LHCN-M2 (cell line): ENCODE measurements at places on chromosomes 4 and X. TPM values are rescaled to one million over a fixed set of nuclear protein-coding genes. Genes with fewer than 3 reads are reported as not detected.
A peak's percentile ranks its signal among the peaks of the same experiment; 100 is the strongest.

- no peak for DNase-seq
Observed at GRCh38 chrX:40076750-40077575, 20.8 kb downstream of the BCOR start.

GRCh38 chr4:165874072-165874790 is 1.2 kb downstream of the TLL1 start:
- no peak for DNase-seq

- no peak for DNase-seq
Observed at GRCh38 chr4:121875652-121876051, 5.4 kb upstream of the BBS7 start.

GRCh38 chr4:164888096-164888715 is 11.2 kb downstream of the APELA start:
- no peak for DNase-seq

Gene IL1RAPL1
- 0.51 and 1.1 TPM in 2 replicates for total RNA-seq

- no peak for DNase-seq
Observed at GRCh38 chr4:182089326-182089725, 153.9 kb upstream of the TENM3 start.

- no peak for DNase-seq
Observed at GRCh38 chr4:74166135-74166534, 8.2 kb downstream of the MTHFD2L start.

DNA sequence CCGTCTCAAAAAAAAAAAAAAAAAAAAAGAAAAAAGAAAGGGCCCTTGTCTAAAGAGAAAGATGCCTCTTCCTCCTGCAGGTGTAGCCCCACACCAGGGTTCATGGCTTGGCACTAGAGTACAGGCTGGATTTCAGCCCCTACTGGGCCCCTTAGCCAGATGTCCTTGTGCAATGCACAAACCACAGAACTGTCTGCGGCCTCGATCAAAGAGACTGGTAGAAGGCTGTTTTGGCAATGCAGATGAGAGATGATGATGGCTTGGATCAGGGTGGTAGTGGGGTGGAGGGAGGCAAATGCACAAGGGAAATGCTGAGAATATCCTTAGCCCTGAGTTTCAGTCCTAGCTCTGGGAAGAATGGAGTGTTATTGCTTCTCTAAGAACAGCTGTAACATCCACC is 26.5 kb upstream of the TSR2 start:
- DNase-seq = no peak

- no peak for DNase-seq
Observed at GRCh38 chr4:88225232-88226105, 58.9 kb downstream of the PPM1K start.

DNA sequence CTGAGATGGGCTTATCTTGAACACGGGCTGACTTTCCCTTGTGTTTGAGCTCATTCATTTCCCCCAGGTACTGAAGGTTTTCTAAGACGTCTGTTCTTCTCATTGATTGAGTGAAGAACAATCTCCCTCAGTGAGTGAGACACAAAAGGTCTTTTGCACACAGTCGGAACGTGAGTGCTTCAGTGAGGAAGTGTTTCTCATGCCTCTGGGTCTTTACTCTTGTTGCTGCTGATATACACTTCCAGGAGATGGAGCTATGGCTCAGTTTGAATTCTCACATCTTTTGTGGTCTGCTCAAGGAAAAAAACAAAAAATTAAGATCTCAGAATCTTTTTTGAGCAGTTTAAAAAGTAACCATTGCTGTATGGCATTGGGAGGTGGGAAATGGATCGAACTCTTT is 981.9 kb upstream of the TENM3 start:
- DNase-seq = no peak

DNA sequence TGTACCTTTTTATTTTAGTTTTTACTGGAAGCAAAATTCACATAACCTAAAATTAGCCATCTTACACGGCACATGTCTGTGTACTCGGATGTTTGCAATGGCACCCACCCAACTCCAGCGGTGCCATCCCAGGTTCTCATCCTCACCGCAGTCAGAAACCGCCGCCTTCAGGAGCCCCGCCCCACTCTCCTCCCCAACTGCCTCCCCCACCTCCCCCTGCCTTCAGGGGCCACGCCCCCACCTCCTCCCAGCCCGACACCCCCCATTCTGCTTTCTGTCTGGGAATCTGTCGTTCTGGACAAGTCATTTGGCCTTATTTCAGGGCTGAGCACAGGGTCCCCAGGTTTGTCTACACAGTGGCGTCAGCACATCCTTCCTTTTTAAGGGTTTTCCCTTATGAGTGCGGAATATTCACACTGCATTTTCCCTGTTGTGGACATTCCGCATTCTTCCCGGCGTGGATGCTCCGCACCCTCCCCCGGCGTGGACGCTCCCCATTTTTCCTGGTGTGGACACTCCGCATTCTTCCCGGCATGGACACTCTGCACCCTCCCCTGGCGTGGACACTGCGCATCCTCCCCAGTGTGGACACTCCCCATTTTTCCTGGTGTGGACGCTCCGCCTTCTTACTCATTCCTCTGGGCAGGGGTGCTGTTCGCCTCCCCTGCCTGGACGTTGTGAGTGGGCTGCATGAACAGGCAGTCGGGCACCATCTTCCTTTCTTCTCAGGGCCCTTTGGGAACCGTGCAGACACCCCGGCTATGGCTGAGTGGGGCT is 135.4 kb upstream of the NKX1-1 start:
- no peak for DNase-seq

DNA sequence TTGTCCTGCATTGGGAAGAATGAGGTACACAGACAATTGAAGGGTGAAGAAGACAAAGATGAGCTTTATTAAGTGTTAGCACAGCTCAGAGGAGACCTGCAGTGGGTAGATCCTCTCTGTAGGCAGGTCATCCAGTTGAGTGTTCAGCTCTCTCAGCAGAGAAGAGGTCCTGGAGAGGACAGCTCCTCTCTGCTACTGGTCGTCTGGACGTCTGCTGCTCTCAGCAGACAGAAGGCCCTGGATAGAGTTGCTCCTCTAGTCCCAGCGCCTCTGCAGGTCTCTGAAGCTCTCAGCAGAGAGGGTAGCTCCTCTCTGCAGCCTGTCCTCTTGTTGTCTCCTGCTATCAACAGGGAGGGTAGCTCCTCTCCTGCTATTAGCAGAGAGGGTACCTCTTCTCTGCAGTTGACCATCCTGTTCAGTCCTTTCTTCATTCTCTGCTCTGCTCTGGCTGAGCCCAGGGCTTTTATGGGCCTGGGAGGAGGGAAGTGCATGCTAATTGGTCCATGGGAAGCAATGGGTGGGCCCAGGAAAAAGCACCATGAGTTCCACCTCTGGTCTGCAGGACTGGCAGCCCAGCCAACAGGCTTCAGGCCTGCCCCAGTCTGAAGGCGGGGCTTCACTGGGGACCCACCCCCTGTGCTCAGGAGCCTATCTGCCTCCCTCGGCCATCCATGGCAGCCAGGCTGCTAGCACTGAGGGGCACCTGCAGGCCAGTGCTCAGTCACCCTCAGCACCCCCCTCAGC is 54.1 kb upstream of the IBSP start:
- no peak for DNase-seq

GRCh38 chrX:68420559-68420958 is 12.7 kb downstream of the OPHN1 start:
- no peak for DNase-seq

GRCh38 chr4:157527954-157528353 is 307.4 kb downstream of the GRIA2 start:
- DNase-seq = no peak

DNA sequence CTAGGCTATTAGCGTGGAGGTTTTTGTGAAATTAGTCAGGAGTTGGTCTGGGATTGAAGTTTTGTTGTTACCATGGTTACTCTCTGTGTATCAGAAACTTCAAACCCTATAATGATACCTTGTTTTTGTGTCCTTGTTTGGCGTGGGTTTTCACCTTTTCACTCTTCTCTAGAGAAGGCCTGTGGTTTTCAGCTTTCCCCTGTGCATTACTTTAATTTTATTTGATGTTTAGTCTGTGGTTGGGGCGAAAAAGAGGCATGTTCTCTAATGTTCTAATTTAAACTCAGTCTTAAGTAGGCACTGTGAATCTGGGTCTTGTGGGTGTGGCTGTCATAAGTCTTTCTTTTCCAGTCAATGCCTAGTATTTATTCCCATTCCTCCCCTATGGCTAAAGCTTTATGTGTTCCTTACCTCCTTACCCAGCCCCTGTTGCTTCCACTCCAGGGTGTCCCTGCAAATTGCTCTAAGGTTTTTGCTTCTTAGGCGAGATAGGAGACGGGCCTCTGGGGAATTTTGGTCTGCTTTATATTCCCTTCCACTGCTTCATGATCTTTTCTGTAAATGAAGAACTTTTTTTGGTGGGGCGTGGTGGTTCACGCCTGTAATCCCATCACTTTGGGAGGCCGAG is 326.3 kb upstream of the ZCCHC13 start:
- no peak for DNase-seq

GRCh38 chr4:111018216-111018615 is 395.3 kb upstream of the PITX2 start:
- DNase-seq = peak; percentile 75

GRCh38 chr4:26692014-26692726 is 108.3 kb downstream of the TBC1D19 start:
- DNase-seq = no peak

DNA sequence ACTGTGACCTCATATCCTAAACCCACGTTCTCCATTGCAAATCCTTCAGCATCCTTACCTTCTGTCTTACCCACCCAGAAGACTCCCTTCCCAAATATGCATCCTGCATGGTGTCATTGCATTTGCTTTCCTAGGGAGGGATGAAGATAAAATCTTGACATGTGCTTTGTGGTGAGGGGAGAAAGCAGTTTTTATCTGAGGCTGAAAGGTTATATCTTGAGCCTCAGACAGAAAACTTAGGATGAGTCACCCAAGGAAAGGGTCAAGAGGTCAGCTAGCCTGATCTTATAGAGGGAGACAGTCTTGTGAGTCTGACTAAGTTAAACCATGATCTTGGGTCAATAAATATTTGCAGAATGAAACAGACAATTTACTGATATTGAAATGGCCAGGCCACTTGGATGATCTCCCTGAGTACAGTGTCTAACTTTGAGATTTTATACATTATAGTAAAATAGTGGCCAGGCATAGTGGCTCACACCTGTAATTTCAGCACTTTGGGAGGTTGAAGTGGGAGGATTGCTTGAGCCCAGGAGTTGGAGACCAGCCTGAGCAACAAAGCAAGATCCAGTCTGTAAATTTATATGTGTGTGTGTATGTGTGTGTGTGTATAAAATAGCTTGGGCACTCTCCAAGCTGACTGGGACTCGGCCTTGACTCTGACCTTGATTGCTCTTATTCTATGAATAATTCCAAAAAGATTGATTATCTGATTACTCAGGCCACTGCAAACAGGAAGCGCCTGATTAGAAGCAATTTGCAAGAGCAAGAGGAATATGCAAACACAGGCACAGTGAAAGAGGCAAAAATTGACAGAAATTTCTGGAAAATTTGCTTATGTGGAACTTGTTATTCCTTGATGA is 15.4 kb upstream of the FAM9C start:
- peak; percentile 82 for DNase-seq

GRCh38 chr4:123452616-123453015 is 56.0 kb downstream of the SPRY1 start:
- peak; percentile 94 for DNase-seq

GRCh38 chrX:54920610-54921426 is at the start of gene TRO:
TRO (plus strand) TSS chrX:54920824; CDS start chrX:54922247, 1,423 bp downstream.
- DNase-seq = no peak

- DNase-seq = peak; percentile 21
Observed at GRCh38 chr4:154719087-154719486, 24.7 kb upstream of the LRAT start.

- no peak for DNase-seq
Observed at GRCh38 chr4:10345381-10345784, 111.8 kb downstream of the ZNF518B start.

- DNase-seq = no peak
Observed at GRCh38 chrX:123175366-123176122, 8.5 kb upstream of the GRIA3 start.

- no peak for DNase-seq
Observed at GRCh38 chr4:7788694-7789425, 150.8 kb downstream of the AFAP1 start.

Gene IRS4
- not detected in 2 replicates for total RNA-seq

DNA sequence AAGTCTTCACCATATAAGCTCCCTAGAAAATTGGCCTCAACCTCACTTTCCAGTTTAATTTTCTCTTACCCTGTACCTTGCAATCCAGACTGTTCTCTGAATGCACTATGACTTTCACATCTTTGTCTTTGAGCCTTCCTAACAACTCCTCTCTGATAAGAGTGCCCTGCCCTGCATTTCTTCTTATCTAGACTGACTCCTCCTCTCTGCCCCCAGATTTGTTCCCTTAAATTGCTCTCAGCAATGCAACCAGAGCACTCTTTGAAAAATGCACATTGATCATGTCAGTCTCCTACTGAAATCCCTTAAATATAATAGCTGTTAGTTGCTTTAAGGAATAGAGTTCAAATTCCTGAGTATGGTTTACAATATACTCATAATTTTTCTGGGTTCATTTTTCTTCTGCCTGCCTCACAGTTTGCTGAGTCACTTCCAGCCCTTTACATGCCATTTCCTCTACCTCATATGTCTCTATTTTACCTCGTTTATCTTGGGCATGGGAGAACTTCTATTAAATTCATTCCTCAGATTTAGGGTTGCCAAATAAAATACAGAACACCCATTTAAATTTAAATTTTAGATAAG is 582.7 kb upstream of the AADAT start:
- DNase-seq = no peak

DNA sequence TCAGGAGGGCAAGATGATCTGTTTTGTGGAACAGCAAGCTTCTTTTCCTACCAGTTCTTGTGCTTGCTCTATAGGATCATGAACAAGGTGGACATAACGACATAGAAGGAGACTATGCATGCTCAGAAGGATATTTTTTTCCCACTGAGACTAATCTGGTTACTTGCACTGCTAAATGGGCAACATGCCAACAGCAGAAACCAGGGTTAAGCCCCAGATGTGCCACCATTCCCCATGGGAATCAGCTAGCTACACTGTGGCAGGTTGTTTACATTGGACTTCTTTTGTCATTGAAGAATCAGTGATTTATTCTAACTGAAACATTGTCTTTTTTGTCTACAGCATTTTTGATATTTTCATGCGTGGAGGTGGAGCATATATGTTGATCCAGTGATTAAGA is 165.6 kb downstream of the C4orf33 start:
- DNase-seq = no peak

Gene FGG
- not detected in 2 replicates for total RNA-seq

Gene GPRIN3
- total RNA-seq = 0.06 TPM in 1 of 2 replicates, not detected in the other

DNA sequence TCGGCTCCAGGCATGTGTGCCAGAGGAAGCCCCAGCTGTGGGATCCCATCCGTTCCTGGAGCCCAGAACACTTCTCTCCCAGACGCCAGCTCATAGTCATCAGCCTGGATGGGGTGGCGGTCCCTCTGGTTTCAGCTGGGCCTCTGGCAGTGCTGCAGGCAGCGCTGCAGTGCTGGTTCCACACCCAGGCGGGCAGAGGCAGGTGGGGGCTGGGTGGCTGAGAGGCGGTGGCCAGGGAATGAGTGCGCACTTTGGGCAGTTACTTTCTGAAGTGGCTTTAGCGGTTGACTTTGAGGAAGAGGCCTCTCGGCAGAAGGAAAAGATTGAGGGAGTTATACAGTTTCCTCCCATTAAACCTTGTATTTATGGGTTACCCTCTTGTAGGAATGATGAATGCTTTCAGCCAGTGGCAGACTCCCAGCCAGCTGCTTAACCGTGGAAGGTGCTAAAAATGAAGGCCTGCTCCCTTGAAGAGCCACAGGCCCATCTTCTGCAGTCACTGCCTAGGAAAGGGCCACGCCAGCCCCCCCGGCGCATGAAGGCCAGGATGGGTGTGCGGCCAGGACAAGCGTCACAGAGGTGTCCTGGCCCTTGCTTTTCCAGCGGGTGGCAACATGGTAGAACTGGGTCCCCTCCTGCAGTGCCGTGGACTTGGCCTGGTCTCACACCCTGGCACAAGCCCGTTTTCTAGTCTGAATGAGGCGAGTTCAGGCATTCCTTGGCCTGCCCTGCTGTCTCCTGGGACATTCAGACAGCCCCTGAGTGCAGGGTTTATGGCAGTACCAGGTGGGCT is 9.9 kb downstream of the TADA2B start:
- no peak for DNase-seq
